ENCODE measurements at places on chromosomes 1 and 21. TPM values are rescaled to one million over a fixed set of nuclear protein-coding genes. Genes with fewer than 3 reads are reported as not detected.

Gene CYYR1
- 5.1 TPM for total RNA-seq

Gene INSRR
- total RNA-seq: not detected

Gene TATDN3
- total RNA-seq: 9.3 TPM

Gene AMY2A
- not detected for total RNA-seq

Gene OPRD1
- total RNA-seq: not detected

Gene OR14A2
- total RNA-seq: not detected

Gene WDR4
- 16.0 TPM for total RNA-seq

Gene B3GALT5
- not detected for total RNA-seq

Data from endothelial cell of coronary artery (primary cell).